ENCODE measurements at places on chromosomes 16 and 17. TPM values are rescaled to one million over a fixed set of nuclear protein-coding genes. Genes with fewer than 3 reads are reported as not detected.
A peak's percentile ranks its signal among the peaks of the same experiment; 100 is the strongest.

PMP22 gene
- total RNA-seq: 254 TPM

DNA sequence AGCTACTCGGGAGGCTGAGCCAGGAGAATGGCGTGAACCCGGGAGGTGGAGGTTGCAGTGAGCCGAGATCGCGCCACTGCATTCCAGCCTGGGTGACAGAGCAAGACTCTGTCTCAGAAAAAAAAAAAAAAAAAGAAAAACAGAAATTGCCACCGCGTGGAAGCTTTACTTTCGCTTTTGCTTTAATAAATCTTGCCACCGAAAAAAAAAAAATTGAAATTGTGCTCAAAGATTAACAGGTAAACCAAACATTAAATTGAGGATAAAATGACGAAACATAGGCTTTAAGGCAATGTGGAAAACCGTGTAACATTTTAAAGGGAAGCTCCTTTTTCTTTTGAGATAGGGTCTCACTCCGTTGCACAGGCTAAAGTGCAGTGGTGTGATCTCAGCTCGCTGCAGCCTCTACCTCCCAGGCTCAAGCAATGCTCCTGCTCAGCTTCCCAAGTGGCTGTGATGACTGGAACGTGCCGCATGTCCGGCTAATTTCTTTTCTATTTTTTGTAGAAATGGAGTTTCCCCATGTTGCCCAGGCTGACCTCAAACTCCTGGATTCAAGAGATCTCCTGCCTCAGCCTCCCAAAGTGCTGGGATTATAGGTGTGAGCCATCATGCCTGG lies 40.1 kb downstream of the ZNF276 start:
- DNase-seq: no peak
- no peak overlapping the region for H3K27ac ChIP-seq
- no peaks in the 10 kb centered on the region for H3K27me3 ChIP-seq
- H3K4me3 ChIP-seq: no peak overlapping the region
- no peaks in the 10 kb centered on the region for H3K36me3 ChIP-seq

GRAP gene
- total RNA-seq: 19.8 TPM

DNAH3 gene
- not detected for total RNA-seq

NPIPB13 gene
- 2.1 TPM for total RNA-seq

DNA sequence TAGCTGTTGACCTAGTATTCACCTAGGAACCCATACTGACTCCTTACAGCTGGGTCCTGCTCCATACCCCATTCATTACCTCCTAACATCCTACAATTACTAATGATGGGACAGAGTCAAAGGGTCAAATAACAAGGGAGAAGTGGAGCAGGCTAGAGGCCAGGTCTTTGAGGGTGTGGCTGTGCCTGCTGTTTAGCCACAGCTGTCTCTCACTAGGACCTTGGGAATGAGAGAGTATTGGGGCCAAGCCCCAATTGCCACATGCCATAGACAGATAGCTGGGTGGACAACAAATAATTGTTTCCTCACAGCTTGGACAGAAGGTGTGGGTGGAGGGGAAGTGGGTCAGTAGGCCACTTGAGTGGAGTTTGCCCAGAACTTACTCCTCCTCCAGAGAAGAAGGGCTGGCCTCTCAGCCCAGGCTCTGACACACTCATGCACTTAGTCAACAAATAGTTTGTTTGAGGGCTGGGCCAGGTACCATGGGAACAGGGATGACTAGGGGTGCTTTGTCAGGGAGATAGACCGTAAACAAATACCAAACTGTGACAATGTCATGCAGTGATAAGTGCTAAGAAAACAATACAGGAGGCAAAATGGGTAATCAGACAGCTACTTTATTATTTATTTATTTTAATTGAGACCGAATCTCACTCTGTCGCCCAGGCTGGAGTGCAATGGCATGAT lies 10.2 kb upstream of the CENPT start:
- peak; percentile 86 for DNase-seq
- peaks cover 57% of the 10 kb centered on the region for H3K4me1 ChIP-seq
- no peak overlapping the region for H3K4me3 ChIP-seq
- peak overlapping the region; percentile 68 for H3K27ac ChIP-seq
- H3K36me3 ChIP-seq: no peaks in the 10 kb centered on the region

GRCh38 chr17:63533433-63534077 lies 10.4 kb downstream of the KCNH6 start:
- no peak for DNase-seq
- H3K4me3 ChIP-seq: no peak overlapping the region
- no peaks in the 10 kb centered on the region for H3K36me3 ChIP-seq
- no peak overlapping the region for H3K27ac ChIP-seq
- no peaks in the 10 kb centered on the region for H3K27me3 ChIP-seq
- H3K4me1 ChIP-seq: peaks cover 5% of the 10 kb centered on the region

DNA sequence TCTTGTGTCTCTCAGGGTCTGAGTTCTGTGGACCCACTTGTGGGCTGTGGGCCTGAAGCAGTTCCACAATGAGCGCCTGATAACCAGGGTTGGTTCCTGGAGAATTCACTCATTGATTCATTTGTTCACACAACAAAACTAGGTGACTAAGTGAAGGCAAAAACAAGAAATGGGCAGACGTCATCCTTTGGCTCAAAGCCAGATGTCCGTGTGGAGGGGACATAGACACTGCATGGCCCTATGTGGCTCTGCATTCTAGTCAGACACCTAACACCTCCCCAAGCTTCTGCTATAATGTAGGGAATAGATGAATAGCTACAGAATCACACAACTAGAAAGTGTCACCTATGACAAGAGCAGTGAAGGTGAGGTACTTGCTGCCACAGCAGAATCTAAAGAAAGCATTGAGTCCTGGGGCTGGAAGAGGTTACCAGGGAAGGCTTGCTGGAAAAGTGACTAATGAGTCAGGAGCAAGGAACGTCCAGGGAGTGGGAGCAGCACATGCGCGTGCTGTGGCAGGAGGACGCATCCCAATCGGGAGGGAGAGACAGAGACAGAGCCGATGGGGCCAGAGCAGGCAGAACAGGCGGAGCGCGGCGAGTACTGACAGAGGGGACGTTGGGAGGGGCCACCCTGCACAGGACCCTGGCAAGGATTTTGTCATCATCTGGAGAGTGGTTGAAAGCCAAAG lies 58.9 kb downstream of the CES1 start:
- DNase-seq: no peak
- no peaks in the 10 kb centered on the region for H3K36me3 ChIP-seq
- no peaks in the 10 kb centered on the region for H3K27me3 ChIP-seq
- H3K27ac ChIP-seq: no peak overlapping the region

- H3K4me3 ChIP-seq: no peak overlapping the region
- no peaks in the 10 kb centered on the region for H3K36me3 ChIP-seq
- no peaks in the 10 kb centered on the region for H3K27me3 ChIP-seq
- H3K4me1 ChIP-seq: no peaks in the 10 kb centered on the region
These were observed 247.2 kb downstream of the XYLT1 start for GRCh38 chr16:17223576-17223975.

DNA sequence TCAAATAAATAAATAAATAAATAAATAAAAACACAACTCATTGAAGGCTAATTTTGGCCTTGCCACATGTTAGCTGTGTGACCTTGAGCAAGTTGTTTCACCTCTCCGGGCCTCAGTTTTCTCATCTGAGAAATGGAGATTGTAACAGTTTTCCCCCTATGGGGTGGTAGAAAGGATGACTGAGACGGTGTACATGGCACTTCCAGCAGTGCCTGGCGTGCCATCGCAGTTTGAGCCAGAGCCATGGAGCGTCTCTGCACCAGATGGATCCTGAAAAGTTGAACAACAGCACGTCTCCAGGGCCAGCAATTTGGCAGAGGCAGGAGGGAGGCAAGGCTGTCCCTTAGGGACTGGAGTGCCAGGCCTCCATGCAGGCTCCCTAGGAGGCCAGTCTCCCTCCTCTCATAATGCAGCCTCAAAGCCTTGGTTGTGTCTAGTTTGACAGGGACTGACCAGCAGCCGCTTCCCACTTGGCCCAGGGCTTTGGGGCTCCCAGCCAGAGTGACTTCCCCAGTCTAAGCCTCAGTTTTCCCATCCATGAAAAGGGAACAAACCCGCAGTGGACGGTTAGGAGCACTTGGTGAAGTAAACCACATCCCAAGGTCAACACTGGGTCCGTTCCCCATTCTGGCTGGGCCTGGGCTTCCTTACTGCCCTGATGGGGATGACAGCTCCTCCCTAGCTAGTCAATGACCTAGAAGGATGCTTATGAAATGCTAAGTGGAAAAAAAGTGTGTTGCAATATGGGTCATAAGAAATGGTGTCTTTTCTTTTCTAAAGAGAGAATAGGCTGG lies 19.3 kb downstream of the SOCS1 start:
- DNase-seq: no peak
- H3K36me3 ChIP-seq: no peaks in the 10 kb centered on the region
- no peaks in the 10 kb centered on the region for H3K27me3 ChIP-seq
- no peak overlapping the region for H3K4me3 ChIP-seq
- no peaks in the 10 kb centered on the region for H3K4me1 ChIP-seq

SDR42E1 gene
- total RNA-seq: 8.8 TPM

DNA sequence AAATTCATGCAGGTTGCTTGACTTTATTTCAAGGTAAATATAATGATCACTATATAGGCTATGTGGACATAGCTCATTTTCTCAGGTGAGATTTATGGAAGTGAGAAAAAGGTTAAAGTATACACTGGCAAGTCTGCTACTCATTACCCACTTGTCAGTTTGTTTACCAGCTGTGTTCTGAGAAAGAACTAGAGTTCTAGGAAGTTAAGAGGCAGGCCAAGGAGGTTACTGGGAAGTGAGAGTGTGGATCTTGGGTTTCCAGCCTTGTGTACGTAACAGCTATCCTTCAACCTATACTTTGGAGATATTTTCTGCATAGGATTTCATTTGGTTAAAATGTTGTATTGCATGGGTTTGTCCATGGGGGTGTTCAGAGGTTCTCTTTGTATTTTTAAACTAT lies 31.9 kb upstream of the COX10 start:
- H3K27ac ChIP-seq: no peak overlapping the region
- H3K4me1 ChIP-seq: no peaks in the 10 kb centered on the region
- no peaks in the 10 kb centered on the region for H3K36me3 ChIP-seq

- no peak for DNase-seq
- H3K4me1 ChIP-seq: no peaks in the 10 kb centered on the region
- H3K36me3 ChIP-seq: peaks cover 18% of the 10 kb centered on the region
- no peaks in the 10 kb centered on the region for H3K27me3 ChIP-seq
- H3K4me3 ChIP-seq: no peak overlapping the region
- no peak overlapping the region for H3K27ac ChIP-seq
These were observed 40.6 kb downstream of the EMP2 start for GRCh38 chr16:10539793-10540192.

DNA sequence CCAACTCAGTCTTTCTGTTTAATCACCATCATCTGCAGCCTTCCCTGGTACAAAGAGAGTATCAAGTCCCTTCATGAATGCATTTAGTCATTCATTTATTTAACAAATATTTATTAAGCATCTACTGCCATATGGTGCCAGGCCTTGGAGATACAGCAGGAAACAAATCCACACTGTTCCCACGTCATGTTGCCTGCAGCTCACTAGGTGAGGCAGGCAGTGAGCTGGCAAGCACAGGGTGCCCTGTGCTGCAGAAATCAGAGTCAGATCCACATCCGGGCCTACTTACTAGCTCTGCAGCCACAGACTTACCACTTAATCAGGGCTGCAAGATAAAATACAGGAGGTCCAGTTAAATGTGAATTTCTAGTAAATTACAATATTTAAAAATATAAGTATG lies 38.5 kb upstream of the CES5A start:
- H3K27me3 ChIP-seq: no peaks in the 10 kb centered on the region
- H3K4me3 ChIP-seq: no peak overlapping the region
- no peaks in the 10 kb centered on the region for H3K36me3 ChIP-seq
- H3K4me1 ChIP-seq: no peaks in the 10 kb centered on the region
- no peak for DNase-seq
- H3K27ac ChIP-seq: no peak overlapping the region

Data from thyroid gland (tissue), 4 donors.